Stimulated activated CD8-positive, alpha-beta memory T cell treated with anti-CD3 and anti-CD28 coated beads, Interleukin-15, amount 100 ng/mL, for 4 hours (primary cell): ENCODE measurements at places on chromosomes 6 and 20.

DNA sequence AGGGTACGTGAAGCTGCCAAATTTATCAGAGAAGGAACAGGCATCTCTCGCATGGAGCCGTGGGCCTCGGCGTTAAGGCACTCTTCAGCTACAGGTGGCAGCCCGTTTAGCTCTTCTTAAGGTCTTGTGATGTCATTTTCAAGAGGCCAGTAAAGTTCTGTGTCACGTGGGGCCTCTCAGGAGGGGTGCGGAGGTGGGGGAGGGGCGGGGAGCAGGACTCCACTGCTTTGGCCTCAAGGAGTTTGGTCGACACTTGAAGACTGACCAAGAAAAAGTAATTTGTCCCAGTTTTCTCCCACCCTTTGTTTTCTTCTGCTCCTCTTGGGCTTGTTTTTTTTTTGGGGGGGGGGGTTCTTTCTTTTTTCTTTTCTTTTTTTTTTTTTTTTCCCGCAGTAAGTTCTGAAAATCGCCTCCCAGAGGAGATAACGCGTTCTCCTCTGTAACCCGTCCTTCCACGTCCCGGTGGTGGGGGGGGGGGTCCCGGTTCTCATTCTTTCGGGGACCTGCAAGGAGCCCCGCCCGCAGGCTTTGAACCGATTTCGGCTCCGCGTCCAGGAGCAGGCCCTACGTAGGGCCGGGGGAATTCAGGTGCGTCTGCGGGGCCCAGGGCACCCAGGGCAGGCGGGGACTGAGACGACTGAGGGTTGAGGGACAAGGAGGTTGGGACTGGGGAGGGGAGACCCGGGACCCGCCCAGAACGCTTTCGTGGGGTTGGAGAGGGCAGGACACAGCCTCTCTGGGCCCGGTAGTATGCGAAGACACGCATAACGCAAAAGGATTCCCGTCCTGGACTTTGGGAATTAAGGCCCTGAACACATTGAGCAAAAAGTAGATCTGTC is 26.0 kb downstream of the GPX6 start:
- no peak for DNase-seq

DNA sequence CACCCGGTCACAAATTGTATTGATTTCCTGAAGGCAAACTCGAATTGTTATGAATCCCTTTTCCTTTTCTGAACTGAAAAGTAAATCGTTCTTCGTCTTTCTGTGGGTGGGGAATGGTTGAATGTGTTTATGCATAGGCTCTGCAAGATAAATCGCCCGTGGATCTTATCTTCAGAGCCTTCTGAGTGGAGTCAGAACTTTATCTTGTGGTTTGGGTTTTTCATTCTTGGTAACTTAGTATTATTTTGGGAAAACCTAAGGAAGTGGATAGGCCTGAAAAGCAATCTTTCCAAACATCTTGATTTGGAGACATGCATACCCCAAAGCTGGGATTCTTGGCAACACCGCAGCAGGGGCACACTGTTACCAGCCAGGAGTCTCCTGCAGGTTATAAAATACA is 122.4 kb downstream of the MAP3K7 start:
- no peak for DNase-seq

DNA sequence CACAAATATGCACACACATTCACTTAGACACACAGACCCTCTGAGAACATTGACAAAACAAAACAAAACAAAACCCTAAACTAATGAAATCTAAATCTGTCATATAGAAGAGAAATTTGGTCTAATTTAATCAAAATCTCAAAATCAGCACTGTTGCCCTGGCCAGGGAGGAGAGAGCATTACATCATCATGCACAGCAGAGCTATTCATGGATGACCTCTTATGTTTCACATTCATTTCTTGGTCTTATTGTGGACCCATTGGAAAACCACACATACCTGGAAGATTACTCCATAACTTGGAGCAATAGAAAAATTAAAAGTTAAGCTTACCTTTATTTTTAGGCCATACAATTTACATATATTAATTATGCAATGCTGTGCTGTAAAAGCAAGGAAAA is 1223.6 kb upstream of the GJE1 start:
- DNase-seq: no peak

GRCh38 chr6:105793130-105793529 is 293.0 kb upstream of the PRDM1 start:
- no peak for DNase-seq
